ENCODE measurements at places on chromosomes 12 and 14.
A peak's percentile ranks its signal among the peaks of the same experiment; 100 is the strongest.

- DNase-seq: no peak
Observed at GRCh38 chr14:64541261-64541971, 875 bp downstream of the HSPA2 start.

GRCh38 chr12:46661110-46661845 lies 164.5 kb downstream of the SLC38A4 start:
- DNase-seq: peak; percentile 84

- DNase-seq: no peak
Observed at GRCh38 chr14:34363733-34364134, 98.3 kb downstream of the SPTSSA start.

DNA sequence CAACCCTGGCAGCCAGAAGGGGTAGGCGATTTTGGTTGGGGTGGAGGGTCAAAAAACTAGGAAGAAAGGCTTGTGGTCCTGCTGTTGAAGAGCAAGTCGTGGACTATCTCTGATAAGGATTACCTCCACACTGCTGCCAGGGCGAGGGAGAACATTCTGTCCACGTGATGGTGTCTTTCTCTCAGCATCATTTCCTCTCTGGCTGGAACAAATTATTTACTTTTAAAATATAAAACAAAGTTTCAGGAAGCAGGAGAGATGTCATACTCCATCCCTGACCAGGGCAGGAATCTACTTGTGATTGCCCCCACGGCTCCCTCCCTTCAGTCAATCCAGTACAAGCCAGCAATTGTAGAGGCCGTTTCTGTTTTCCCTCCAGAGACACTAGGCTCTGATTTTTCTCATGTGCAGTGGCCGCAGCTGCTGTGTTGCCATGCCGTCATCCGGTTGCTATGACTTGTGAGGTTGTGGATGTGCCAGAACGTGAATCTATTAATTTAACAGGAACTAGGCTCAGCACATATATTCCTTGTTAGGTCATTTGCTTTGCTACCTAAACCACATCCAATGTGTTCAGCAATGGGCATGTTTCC lies 61.5 kb upstream of the PTGR2 start:
- peak; percentile 83 for DNase-seq

- DNase-seq: no peak
Observed at GRCh38 chr12:49891476-49891875, 12.2 kb downstream of the FAIM2 start.

DNA sequence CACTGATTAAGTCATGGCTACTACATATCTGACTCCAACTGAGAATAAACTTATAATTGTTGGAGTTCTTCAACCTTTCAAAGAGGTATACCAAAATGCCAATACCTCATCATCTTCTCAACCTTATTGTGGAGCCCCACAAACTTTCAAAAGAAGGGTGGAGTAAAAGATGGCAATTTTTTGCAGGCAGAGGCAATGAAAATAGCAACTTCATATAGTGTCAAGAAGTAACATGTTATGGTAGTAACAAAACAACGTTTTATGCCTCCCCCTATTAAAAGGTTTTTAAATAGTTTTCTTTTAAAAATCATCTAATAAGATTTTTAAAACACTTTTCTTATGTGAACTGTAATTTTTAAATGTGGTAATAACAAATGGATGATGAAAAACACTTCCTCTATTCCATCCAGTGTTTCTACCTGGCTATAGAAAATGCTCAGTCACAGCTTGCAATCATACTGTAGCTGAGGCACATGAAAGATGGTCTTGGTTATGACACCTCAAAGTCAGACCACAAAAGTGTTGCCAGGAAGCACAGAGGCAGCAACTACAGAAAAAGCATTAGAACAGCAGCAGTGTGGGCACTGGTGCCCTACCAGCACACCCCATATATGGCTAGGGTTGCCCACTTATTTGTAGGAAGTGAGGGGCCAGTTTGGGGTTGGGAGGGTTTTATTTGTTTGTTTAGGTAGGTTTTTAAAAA lies 7.0 kb downstream of the PPP1R12A start:
- no peak for DNase-seq

GRCh38 chr12:2064071-2064507 lies 11.3 kb downstream of the CACNA1C start:
- DNase-seq: no peak

- DNase-seq: no peak
Observed at GRCh38 chr14:26293909-26294308, 303.9 kb downstream of the NOVA1 start.

DNA sequence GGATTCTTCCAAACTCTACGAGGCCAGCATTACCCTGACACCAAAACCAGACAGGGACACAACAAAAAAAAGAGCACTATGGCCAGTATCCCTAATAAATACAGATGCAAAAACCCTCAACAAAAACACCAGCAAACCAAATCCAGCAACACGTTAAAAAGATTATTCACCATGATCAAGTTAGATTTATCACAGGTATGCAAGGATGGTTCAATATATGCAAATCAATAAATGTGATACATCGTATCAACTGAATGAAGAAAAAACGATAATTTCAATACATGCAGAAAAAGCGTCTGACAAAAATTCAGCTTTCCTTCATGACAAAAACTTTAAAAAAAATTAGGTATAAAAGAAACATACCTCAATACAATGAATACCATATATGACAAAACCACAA lies 99.9 kb downstream of the CEP83 start:
- DNase-seq: no peak

DNA sequence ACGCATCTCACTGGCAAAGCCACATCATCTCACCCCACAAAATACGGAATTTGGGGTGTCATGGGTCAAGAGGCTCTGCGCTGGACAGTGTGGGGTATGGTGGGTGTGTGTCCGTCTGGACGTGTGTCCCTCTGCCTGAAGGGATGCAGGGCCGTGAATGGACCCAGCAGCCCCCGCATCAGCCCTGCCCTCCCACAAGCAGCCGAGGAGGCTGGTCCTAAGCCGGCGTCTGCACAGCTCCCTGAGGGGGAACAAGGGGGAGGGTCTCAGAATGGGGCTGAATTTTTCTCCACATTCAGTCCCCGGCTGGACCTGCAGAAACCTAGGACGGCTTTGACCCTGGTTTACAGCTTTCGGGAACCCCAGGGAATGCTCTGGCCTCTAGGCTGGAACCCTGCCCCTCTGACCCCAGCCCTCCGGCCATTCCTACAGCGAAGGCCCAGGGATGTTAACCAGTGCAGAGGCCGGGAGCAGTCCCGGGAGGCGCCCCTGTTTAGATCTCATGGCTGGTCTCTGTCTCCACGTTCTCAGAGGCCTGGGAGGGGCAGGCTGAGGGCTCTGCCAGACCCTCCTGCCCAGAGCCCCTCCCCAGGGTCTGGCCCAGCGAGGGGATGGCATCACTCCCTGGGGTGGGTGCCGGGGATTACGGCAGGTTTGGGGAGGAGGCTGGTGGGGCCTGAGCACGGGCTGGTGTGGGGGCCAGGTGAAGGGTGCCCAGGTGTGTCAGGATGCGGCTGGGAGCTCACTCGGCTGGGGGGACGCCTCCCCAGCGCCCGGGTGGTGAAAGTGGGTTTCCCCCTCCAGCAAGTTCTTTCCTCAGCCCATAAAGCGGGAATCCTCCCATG lies 156.5 kb upstream of the C14orf180 start:
- DNase-seq: no peak

GRCh38 chr12:127438512-127439244 lies 828.3 kb upstream of the TMEM132C start:
- DNase-seq: no peak

GRCh38 chr12:104048811-104049210 lies 1.2 kb downstream of the GLT8D2 start:
- no peak for DNase-seq

DNA sequence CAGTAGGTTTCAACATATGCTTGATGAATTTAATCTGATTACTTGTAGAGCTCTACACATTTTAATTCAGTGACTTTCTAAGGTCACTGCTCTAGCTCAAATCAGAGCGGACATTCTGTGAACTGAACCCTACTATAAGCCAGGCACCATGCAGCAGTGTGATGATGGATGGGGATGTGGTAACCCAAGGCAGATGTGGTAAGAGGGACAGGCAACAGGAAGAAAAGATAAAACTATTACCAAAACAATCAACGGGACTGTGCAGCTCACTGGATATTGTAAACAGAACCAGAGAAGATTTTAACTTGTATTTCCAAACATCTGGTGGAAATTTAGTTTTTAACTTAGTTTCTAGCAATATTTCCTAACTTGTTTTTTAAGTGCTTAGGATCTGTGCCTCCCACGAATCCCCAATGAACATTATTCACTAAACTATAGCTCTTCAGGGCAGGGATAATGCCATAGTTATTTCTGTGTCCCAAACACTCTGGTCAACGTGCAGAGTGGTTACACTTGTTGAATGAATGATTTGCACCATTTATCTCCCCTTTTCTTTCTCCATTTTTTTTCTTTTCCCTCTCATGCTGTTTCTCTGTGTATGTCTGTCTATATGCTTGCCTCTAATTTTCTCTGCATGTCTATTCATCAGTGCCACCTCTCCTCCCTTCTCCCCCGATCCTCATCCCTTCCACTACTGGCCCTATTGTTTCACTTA lies 3.0 kb downstream of the ERO1A start:
- no peak for DNase-seq
